ENCODE measurements at places on chromosomes 11 and 22.

DNA sequence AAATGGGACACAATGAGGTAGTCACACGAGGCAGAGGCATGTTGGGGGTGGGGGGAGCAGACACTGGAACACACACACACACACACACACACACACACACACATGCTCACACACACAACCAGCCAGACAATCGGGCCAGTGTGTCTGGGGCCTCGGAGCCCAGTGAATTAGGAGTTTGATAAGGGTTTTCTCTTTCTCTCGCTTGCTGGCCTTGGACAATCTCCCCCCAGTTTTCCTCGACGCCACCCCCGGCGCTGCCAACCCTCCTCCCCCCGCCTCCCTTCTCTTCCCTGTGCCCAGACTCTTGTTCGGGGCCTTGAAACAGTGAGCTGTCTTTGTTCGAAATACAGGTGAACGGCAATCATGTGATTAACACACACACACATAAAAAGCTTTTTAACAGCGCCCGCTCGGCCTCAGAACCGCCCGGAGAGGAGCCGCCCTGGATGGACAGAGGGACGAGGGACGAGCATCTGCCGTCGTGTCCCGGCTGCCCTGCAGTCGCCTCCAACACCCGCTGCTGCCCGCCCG, 1.5 kb upstream of the SOX10 start:
- no peak for DNase-seq

DNA sequence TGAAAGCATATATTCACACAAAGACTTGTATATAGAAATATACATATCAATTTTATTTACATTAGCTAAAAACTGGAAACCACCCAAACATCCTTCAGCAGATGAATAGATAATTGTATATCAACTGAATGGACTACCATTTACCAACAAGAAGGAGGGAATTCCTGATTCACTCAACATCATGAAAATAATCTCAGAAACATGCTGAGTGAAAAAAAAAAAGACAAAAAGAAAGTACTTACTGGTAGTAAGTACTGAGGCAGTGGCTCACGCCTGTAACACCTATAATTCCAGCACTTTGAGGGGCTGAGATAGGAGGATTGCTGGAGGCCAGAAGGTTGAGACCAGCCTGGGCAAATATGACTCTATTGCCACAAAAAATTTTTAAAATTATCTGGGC, 7.4 kb upstream of the IPO7 start:
- DNase-seq: no peak

- DNase-seq: no peak
Observed at GRCh38 chr11:43328482-43328881, 16.7 kb downstream of the API5 start.

- DNase-seq: no peak
Observed at GRCh38 chr11:123745764-123746451, 4.4 kb upstream of the ZNF202 start.

GRCh38 chr22:38284042-38284402, 11.2 kb upstream of the TMEM184B start:
- no peak for DNase-seq

GRCh38 chr11:107856180-107856980, 2.2 kb downstream of the SLC35F2 start:
- no peak for DNase-seq

DNA sequence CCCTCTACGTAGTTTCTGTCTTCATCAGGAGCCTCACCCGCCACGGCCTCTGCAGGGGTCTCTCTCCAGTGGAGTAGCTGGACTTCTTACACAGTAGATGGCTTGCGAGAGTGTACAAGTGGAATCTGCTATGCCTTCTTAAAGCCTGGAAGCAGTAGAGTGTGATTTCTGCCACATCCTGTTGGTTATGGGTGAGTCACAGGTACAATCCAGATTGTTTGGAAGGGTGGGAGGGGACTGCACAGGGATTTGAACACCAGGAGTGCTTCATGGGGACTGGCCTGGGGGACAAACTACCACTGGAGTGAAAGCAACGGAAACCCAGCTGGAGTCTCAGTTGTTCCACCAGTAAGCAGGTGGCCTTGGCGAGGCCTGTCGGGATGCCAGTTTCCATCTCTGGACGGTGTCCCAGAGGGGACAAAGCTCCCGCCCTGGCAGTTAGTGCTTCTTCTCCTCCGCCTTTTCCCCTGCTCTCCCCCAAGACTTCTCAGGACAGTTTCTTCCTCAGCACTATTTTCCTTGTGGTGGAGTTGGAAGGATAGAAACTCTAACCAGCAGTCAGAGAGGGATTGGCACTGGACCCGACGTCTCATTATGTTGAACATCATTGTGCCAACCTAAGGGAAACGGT, 85.0 kb upstream of the RCN1 start:
- DNase-seq: no peak

GRCh38 chr11:116184763-116185162, 588.0 kb downstream of the BUD13 start:
- DNase-seq: no peak

- DNase-seq: no peak
Observed at GRCh38 chr11:130849215-130849568, 67.1 kb downstream of the SNX19 start.

DNA sequence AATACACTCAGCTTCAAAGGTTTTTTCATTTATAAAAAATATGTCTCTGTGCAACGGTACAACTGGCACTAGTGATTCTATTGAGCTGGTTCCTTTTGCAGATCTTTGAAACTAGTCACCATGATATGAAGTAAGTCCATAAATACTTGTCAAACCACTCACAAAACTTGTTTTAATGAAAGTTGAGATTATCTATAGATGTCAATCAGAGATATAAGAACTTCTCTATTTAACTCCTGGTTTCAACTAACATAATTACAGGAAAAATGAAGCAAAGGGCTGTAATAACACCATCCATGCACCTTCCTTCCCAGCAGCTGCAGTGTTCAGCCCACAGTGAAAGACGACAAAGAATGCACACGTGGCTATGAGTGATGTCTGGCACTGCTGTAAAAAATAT, 44.7 kb downstream of the TMEM123 start:
- DNase-seq: no peak

DNA sequence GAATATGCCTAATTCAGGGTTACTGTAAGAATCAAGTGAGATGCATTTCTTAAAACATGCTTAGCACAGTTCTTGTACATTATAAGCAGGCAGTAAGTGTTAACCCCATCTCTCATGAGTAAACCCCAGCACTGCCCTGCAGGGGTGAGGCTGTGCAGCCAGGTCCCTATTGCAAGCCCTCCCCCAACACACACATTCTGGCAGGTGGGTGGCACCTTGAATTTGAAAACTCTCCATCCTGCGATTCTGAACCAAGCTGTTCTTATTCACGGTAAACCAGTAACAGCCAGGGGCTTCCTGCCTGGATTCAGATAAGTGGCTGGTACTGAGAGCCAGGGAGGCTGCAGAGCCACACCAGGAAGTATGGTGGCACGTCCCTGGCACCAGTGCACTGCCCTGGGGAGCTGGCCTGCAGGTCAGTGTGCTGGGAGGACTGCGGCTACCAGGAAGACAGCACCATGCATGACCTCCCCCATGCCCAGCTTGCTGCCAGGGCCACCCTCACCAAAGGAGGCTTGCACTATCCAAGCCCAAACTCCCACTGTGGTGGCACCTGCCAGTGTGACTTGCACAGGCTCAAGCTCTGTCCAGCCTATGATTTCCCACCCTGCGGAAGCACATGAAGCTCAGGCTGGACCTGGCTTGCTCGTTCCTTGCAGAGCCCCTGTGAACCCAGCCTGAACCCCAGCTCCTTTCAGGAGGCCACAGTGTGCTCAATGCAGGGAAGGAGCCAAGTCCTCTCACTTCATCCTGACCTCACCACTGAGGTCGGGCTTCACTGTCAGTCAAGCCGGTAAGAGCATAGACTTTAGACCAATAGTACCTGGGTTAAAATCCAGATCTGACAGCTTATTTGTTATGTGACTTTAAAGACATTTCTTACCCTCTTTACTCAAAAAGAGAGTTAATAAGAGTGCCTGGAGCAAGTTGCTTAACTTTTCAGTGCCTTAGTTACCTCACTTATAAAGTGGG, 88.1 kb downstream of the MICAL2 start:
- no peak for DNase-seq

GRCh38 chr11:118911113-118911879, 14.4 kb downstream of the BCL9L start:
- DNase-seq: no peak

DNA sequence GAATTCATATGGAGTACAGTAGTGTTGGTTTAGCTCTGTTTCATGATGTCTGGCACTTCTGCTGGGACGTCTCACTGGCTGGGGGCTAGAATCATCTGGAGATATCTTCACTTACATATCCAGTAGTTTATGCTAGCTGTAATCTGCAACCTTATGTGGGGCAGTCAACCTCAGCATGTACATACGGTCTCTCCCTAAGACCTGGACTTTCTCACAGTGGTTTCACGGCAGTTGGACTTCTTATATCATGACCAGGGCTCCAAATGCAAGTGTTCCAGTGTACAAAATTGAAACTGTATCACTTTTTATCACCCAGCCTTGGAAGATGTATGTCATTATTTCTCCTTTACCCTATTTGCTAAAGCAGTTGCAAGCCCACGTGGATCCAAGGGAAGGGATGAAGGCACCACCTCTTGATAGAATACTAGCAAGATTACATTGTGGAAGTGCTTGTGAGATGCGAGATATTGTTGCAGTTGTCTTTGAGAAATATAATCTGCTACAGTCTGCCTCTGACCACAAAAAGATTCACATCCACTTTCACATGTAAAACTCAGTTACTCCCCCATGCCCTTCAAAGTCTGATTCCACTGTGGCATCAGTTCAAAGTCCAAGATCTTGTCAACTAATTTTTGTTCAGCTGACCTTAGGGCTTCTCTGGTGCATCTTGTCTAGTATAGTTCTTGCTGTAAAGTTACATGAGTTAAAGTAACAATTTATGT, 316.6 kb upstream of the NCAM1 start:
- no peak for DNase-seq

DNA sequence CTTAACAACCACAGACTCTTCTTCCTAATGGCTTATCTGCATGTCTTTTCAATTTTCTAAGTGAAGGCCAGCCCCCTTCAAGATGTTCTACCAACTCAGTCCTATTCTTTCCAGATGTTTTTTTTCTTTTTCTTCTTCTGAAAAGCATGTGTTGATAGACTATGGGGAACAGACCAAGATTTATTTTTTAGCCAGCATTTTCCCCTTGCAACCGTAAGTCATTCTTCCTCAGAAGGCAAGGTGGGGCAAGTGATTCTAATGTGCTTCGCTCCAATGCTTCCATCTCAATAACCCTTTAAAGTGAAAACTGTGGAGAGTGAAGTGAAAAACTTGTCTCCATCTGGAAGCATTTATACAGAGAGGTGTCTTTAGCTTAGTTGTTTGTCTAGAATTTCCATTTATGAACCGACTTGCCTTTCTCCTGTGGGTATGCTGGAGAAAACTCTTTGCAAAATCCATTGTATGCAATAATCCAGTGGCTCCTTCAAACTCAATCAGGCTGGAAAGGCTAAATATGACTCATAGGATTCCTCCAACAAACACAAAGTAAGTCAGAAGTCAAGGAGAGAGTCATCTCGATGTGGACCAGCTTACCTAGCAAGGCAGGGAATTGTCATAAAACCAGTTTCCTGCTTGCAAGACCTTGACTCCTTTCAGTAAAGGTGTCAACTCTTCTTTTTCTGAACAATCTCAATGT, 83.7 kb downstream of the MAML2 start:
- no peak for DNase-seq

DNA sequence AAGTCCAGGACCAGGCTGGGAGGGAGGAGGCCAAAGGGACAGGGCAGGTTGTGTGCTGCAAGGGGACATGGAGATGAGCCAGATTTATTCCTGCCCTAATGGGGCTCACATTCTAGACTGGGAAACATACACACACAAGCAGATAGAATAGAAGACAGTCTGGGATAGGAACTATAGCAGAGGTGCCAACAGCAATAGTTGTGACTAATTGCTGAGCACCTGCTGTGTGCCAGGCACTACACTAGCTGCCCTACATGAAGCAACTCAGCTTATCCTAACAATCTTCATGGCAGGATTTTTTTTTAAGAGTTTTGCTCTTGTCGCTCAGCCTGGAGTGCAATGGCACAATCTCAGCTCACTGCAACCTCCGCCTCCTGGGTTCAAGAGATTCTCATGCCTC, 11.4 kb downstream of the MOGAT2 start:
- DNase-seq: no peak

DNA sequence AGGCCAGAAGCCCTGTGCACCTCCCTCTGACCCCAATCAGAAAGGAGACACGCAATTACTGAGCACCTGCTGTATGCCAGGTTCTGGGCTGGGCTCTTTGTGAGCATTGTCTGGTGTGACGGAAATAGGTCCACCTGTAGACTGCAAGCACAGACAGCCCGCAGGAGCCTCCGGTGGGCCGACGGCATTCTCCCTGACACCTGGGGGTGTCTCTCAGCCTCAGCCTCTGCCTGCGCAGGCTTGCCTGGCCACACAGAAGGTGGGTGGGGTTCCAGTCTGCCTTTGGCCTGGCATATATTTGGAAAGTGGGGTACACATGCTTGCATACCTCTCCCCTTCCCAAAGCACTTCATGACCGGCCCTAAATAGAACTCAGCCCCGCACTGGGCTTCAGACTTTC, 129.3 kb downstream of the BUD13 start:
- no peak for DNase-seq

DNA sequence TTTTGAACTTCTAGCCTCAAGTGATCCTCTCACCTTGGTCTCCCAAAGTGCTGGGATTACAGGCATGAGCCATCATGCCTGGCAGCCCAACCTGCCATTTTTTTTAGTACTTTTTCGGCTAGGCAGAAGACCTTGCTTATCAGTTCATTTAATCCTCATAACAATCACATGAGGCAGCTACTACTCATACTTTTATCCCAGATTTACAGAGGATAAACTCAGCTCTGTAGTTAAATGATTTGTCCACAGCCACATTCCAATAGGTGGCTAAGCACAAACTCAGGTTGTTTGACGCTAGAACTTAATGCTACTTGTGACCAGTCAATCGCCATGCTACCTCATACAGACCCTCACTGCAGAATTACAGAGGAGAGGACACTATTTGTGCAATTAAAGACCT, 28.1 kb downstream of the SBF2 start:
- no peak for DNase-seq

- no peak for DNase-seq
Observed at GRCh38 chr11:20117291-20117690, 43.0 kb downstream of the DBX1 start.
